ENCODE measurements at places on chromosomes 1 and 21.

DNA sequence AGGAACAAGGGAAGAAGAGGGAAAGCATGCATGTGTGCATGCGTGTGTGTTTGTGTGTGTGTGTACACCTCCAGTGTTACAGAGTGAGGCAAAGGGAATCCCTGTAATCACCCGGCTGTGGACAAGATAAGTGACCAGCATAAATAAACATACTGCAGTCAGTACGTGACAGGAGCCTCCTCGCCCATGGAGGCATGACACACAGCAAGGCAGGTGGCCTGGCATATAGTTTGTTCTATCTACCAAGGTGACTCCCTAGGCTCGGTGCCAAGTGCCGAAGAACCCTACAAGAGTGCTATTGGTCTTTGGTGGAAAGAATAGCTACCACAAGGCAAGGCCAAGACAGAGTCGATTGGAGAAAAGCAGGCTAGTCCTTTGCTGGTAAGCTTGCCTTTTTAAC lies 31.7 kb upstream of the HEATR1 start:
- no peak overlapping the region for H3K27ac ChIP-seq
- H3K27me3 ChIP-seq: no peaks in the 10 kb centered on the region
- no peak for DNase-seq
- H3K4me1 ChIP-seq: no peaks in the 10 kb centered on the region

- no peak overlapping the region for H3K27ac ChIP-seq
- no peaks in the 10 kb centered on the region for H3K27me3 ChIP-seq
- no peaks in the 10 kb centered on the region for H3K36me3 ChIP-seq
- DNase-seq: no peak
- H3K4me3 ChIP-seq: no peak overlapping the region
Observed at GRCh38 chr1:221494670-221495069, 247.2 kb downstream of the DUSP10 start.

GRCh38 chr1:180425952-180426351 lies 76.4 kb downstream of the ACBD6 start:
- DNase-seq: no peak
- H3K4me1 ChIP-seq: no peaks in the 10 kb centered on the region
- H3K27me3 ChIP-seq: no peaks in the 10 kb centered on the region
- H3K4me3 ChIP-seq: no peak overlapping the region
- no peak overlapping the region for H3K27ac ChIP-seq
- no peaks in the 10 kb centered on the region for H3K36me3 ChIP-seq

- H3K27me3 ChIP-seq: peaks cover 96% of the 10 kb centered on the region
- no peaks in the 10 kb centered on the region for H3K36me3 ChIP-seq
- H3K4me3 ChIP-seq: no peak overlapping the region
Observed at GRCh38 chr1:47229031-47229885, 2.8 kb downstream of the TAL1 start.
